ENCODE measurements at places on chromosomes 2 and 18.

DNA sequence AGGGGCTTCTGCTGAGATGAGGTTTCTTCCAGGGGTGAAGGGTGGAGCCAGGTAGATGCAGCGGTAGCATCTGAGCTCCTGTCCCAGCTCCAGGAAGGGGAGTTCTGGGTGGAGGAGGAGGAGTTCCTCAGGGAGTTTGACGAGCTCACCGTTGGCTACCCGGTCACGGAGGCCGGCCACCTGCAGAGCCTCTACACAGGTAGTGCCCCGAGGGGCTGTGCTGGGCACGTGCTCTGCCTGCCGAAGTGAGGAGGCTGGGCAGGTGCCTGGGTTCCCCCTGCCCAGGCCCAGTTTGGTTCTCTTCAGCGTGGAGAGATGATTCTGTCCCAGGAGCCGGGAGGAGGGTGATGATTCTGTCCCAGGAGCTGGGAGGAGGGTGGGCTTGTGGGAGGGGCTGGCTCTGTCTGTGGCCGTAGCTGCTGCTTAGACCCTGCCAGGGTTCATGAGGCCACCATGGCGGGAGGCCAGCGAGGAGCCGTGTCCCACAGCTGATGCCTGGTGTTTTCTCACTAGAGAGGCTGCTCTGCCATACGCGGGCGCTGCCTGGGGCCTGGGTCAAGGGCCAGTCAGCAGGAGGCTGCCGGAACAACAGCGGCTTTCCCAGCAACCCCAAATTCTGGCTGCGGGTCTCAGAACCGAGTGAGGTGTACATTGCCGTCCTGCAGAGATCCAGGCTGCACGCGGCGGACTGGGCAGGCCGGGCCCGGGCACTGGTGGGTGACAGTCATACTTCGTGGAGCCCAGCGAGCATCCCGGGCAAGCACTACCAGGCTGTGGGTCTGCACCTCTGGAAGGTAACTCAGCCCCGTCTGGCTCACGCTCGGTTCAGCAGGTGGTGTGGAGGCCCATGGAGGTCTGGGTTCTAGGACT, 8.2 kb downstream of the CAPN10 start:
- no peak for ATAC-seq

- no peak for ATAC-seq
These were observed 491.6 kb downstream of the RIT2 start for GRCh38 chr18:42623935-42624334.

GRCh38 chr2:239285071-239285931, 115.5 kb downstream of the HDAC4 start:
- peak; percentile 72 for ATAC-seq

- no peak for ATAC-seq
These were observed 384.3 kb downstream of the PIK3C3 start for GRCh38 chr18:42339372-42339771.

DNA sequence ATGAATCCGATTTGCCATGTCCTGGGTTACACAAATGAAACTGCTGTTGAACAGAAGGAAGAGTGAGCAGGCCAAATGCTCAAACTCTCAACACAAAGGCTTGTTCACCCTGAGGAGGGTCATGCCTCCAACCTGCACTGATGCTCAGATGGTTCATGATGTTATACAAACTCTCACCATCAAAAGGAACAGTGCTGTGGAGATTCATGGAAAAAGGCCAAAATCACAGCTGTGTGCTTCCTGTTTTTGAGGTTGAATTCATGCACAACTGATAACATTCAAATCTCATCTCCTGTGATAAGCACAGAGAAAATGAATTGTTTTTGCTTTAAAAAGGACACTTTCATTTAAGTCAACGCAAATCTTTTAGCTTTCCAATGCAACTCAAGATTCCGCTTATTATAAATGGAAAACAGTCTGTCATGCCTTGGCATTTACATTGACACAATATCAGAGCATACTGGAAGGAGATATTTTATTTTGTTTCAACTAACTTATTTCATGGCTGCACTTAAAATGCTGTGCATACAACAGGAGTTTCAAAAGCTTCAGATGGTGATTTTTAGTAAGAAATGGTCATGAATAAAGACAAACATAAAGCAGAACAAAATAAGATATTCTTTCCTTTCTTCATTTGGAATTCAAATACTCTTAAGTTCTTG, 22.2 kb upstream of the TTN start:
- ATAC-seq = no peak

DNA sequence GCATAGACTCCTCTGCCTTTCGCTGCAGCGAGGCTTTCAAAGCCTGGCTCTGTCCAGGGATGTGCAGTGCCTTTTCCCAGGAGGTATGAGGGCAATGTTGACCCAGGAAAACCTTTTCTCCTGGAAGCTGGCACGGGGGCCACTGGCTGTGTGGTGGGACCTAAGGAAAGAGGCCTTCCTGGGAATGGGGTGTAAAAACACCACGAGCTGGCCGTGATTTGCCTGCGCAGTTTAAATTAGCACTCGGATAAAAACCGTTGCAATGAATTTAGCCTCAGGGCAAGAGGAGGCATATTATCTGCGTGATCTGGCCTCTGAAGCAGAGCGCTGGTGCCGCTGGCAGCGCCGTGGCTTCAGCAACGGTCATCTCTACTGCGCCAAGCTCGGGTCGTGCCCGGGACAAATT, 3.0 kb downstream of the OSR1 start:
- no peak for ATAC-seq

DNA sequence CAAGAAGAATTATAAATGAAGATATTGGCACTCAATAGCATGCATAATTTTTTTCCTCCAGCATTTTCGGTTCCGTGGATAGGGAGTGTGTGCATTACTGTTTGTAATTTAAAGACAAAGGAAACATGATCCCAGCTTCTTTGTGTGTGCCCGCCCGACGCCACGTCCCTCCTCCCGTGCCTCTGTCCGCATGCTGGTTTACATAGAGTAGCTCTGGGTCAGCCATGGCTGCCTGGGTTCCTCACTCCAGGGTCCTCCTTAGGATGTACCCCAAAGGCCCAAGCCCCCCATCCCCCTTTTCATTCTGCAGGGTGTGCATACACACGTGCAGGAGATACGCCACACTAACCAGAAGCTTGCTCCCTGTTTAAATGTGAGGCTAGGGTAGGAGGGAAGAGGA, 214.7 kb downstream of the KLHL29 start:
- no peak for ATAC-seq

DNA sequence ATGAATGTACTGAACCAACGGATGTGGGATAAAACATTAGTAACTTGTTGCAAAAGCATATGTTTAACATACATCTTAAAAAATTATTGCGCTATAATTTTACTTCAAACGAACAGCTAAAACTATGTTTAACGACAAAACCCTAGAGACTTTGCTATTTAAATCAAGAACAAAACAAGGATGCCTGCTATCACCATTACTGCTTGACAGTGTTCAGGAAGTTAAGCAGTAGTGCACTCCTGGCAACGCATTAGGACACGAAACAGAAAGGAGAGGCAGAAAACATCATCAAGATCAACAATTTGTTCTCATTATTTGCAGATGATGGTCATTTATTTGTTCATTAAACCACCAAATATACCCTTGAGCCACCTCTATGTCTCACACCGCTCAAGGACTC, 151.9 kb downstream of the GALNT1 start:
- ATAC-seq = no peak

DNA sequence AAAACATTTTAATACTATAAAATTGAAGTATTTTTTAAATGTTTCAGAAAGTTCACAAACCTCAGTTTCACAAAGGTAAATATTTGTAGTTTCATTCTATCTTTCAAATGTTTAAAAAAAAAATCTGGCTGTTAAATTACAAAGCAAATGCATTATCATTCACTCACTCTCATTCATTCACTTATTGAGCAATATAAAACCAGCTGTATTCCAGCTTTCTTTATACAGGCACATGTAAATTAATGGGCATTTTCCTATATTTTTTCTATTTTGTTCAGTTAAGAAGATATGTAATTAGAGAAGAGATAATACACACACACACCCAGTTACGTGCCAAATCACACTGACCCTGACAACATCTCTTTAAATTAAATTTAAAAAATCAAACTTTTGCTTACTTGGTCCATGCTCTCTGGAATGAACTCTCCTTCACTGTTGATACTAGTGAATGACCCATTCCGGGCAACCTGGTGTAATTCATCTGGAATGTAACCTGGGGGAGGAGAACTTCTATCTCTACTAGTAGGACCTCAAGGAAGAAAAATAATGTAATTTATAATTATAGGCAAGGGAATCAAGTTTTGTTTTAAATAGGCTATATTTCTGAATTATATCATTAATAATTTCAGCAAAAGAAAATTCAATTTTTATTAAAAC, 32.5 kb upstream of the ERCC3 start:
- ATAC-seq = no peak

DNA sequence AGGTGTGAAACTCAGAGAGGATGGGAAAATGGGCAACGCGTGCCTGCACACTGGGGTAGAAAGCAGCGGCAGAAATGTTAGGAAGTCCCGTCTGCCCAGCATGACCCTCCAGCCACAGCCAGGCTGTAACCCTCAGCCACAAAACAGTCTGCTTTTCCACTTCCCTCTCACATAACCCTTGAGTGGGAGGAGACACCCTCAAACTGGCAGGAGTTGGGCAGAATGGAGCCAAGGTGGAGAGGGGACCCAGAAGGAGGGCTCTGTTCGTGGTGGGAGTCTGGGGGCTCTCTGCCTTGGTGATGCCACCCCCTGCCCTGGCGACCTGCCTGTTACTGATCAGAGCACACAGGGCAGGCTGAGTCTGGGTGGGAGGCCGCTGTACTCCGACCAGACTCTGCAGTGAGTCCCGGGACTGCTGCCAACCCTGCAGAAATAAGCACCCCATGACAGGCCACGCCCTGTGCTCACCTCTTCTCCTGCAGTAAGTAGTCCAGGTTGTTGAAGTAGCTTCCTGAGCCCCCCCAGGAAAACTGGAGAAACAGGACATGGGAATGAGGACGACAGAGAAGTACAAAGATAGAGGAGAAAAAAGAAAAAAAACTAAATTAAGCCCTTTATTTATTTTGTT, 16.0 kb downstream of the FAM178B start:
- ATAC-seq = no peak

- peak; percentile 63 for ATAC-seq
These were observed at the start of gene GPR55 for GRCh38 chr2:230924470-230925341. GPR55 (minus strand) TSS chr2:230925242; CDS start chr2:230910962, 14,280 bp downstream.

DNA sequence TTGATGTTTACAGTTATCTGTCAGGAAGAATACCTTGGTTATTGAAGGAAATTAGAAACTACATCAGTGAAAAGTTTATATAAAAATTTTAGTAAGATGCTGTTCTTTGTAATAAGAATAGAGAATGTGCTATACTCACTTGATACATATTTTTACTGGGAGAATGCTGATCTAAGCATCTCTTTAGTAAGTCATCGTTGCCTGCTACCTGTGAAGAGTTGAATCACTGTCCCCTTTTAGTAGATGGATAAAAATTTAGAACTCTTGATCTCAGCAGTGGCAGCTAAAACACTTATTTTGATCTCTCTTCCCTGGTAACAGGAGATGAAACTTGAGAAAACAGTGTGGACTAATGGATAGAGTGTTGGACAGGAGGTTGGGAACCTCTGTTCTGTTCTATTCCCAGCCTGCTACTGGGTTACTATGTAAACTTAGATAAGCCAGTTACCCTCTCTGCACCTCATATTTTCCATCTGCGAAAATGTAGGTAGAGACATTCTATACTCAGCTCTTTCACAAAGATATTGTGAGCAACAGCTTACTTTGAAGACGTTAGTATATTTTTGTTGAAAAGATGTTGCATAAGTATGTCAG, 100.3 kb downstream of the FEZ2 start:
- no peak for ATAC-seq

- no peak for ATAC-seq
These were observed 487.4 kb downstream of the EIPR1 start for GRCh38 chr2:2890246-2890645.

GRCh38 chr18:27608742-27609141, 423.6 kb upstream of the CHST9 start:
- no peak for ATAC-seq

DNA sequence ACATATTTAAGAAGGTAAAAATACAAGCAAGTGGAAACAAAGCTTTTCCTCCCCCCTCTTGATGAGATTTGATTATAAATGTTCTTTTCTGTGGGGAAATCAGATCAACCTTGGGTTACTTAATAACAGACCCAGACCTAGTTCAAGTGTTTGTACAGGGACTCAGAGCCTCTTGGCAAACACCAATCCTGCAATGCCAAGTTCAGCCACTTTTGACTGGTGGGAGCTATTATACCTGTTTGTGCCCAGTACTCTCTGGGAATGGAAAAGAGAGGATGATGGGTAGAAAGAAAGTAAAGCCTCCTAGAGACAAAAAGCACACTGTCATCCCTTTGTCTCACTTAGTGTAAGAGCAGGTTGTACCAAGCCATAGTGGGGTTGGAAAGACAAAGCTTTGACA, 63.8 kb upstream of the EPHA4 start:
- no peak for ATAC-seq

DNA sequence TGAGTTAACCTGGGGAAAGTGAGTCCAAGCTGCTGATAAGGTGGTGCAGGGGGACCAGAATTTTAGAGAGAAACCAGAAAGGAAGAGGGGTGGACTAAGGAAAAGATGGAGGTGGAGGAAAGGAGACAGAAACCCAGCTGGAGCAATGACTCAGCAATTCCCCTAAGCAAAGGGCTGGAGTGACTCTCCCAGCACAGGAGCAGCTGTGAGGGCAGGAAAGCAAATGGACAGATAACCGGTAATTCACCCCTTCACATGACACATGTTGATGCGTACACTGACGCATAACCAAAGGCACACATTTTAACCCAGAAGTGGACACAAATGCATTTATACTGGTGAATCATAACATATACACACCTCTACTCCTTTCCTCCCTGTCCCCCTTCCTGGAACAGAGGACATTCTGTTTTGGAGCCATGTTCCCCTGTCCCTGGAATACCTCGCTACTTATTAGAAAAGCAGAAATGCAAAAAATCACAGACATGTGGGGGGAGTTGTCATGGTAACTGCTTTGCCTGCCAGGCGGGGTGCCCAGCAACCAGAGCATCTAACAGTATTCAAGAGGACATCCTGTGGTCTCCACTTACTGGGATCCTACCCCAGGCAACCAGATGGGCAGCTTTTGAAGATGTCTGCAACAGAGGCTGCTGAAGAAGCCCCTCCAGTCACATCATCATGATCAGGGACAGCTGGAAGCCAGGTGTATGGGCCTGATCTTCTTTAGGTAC, 4.7 kb downstream of the CDK5R2 start:
- no peak for ATAC-seq

GRCh38 chr2:239222312-239222660, 178.5 kb downstream of the HDAC4 start:
- ATAC-seq = no peak

- no peak for ATAC-seq
These were observed 1643.1 kb upstream of the CELF4 start for GRCh38 chr18:39208729-39209128.

DNA sequence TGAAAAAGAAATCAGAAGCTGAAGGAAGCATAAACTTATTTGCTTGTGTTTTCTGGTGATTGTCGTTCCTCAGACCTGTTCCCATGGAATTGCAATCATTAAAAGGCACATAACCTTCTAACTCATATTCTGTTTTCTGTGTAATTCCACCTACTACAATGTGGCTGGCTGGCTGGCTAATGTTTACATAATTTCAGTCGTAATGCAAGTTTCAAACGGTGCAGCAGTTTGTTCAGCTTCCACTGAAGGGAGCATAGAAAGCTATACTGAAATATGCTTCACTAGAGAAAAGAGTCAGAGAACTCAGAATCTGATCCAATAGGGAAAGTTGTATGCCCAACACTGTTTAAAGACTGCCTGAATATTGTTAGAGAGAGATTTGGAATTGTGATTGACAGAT, 27.1 kb upstream of the SCN7A start:
- ATAC-seq = no peak
